ENCODE measurements at places on chromosomes 3 and 15. TPM values are rescaled to one million over a fixed set of nuclear protein-coding genes. Genes with fewer than 3 reads are reported as not detected.

Gene SLC28A2
- not detected for total RNA-seq

Gene LMAN1L
- not detected for total RNA-seq

Gene DNAH12
- 0.31 TPM for total RNA-seq

Gene ASB14
- not detected for total RNA-seq

Gene CCDC39
- total RNA-seq: not detected

Gene RPN1
- 333 TPM for total RNA-seq

Gene GOLGA6D
- total RNA-seq: not detected

Gene GABRB3
- total RNA-seq: 1.8 TPM

Gene TMEM207
- total RNA-seq: not detected

Gene CLDN16
- not detected for total RNA-seq

Gene TCF12
- 93.9 TPM for total RNA-seq

All from omental fat pad (tissue), 4 donors.